ENCODE measurements at places on chromosomes 7 and 10.

DNA sequence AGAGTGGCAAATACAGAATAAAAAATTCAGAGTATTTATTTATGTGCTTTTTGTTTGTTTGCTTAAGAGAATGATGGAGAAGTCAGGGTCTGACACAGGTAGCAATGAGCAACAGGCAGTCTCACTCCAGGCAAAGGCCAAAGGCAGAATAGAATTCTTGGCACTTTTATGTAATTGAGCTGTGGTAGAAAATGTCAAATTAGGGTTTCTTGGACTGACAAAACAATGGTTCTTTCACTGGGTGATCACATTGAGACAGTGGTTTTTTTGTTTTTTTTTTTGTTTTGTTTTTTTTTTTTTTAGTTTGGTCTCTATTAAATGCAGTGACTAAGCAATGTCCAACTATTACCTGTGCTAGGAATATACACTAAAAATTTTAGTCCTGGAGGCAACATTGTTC is 27.4 kb downstream of the POM121L12 start:
- DNase-seq: no peak

DNA sequence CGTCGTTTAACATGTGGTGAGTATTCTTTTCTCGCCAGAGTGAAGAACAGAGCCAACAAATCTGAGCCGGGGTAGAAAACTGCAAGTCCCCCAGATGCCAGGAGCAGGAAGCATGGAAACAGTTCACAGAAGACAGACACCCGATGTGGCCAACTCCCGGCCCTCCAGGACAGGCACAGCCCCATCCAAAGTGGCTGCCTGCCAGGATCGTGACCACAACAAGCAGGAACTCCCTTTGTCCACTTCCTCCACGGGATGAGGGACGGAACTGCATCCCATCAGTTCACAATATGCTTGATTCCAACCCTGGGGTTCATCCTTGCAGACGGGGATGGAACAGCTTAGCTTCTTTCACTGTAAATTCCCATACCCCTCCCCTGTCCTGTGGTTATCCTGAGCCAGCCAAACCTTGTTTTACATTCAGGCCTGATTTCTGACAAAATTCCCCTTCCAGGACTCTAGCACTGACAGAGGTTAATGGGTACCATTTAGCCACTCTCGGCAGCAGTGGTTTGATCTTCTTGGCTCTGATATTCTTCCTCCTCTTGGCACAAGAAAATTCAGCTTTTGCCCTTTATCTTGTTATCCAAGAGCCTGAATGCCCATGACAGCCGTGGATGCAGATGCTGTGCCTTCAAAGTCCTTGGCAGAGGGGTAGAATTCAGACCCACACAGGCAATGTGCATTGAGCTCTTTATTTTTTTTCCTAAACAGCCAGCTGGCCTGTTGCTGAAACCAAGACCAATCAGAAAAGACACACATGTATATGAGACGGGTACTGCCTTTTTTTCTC is 105.5 kb upstream of the FAM204A start:
- DNase-seq: no peak

DNA sequence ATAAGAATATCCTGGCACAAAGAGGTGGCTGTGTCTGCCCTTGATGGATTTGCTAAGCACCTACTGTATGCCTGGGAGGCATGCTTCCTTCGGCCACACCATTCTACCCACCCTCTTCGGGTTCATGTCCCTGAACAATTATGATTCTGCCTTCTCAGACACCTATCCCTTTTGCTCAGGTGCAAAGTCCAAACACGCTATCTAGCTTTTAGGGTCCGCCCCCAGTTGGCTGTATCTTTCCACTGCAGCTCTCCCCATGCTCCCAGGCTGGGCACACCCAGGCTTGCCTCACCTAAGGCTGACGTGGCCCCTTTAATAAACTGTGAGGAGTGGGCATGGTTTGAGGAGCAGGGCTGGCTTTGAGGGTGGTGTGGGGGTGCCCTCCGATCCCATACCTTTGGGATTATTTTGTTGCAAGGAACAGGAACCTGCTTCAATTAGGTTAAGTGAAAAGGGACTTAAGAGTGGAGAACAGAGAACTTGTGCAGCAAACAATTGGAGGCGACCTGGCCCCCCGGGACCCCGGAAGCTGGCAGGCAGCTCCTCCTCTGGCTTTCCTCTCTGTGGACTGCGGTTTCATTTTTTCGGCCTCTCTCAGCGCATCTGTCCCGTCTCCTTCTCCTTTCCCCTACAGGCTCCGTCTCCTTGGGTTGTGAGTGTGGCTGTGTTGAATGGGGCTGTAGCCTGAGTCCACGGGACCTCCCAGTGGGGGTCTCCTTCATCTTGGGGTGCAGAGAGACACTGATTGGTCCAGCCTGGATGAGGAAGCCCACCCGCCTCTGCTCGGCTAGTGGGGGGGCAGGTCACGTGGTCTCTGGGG is 3.8 kb downstream of the CLIP2 start:
- DNase-seq: no peak

DNA sequence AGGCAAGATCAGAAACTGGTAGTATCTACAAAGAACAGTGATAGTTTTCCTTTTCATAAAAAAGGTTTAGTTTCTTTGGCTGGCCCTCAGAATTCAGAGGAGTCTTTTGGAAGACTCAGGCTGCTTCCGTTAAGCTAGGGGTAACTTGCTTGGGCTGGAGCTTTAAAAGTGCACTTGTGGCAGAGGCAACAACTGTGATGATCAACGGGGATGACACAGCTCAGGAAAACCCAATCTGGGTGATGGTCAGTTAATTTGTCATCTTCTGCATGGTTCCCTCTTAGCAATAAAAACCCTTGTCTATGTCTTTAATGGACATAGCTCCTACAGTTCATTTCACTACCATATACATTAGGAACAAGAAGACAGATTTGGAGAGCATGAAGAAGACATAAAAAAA is 46.7 kb downstream of the SGMS1 start:
- no peak for DNase-seq

GRCh38 chr10:110220398-110220797 is 13.0 kb downstream of the MXI1 start:
- DNase-seq: no peak

DNA sequence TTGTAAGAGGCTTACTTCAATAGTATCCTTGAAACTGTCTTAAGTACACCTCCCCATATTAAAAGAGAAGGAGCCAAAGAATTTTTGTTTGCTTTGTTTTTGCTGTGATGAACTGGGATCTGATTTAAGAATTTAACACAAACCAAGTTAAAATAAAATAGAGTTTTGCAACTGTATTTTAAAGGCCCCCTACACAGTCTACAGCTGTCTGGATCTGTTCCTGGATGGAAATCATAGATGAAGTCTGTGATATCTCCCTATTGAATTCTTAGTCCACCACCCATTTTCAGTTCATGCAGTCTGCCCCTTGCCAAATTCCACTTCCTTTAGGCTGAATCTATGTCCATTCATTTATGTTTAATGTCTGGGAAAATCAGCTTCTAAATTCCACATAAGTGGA is 169.8 kb upstream of the MEOX2 start:
- no peak for DNase-seq

GRCh38 chr10:129853562-129853903 is 110.5 kb downstream of the EBF3 start:
- DNase-seq: no peak

GRCh38 chr10:79344502-79345195 is 2.6 kb upstream of the PPIF start:
- no peak for DNase-seq

- DNase-seq: peak; percentile 66
These were observed 107.2 kb upstream of the TCF7L2 start for GRCh38 chr10:112842832-112843360.

DNA sequence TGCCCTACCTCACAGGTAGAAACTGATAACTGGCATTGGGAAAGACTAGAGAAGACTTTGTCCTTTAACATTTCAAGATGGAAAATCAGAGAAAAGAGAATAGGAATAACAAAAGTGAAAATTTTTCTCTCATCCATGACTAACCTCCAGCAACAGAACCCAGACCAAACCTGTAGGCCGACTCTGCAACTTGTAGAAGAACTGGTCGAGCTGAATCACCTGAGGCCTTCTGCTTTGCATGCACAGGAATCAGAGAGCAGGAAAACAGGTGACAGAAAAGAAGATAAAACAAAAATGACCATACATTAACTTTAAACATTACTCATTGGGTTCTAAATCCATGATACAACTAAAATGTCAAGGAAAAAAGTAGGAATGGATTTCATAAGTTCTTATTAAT is 137.1 kb downstream of the SLC25A13 start:
- DNase-seq: no peak

DNA sequence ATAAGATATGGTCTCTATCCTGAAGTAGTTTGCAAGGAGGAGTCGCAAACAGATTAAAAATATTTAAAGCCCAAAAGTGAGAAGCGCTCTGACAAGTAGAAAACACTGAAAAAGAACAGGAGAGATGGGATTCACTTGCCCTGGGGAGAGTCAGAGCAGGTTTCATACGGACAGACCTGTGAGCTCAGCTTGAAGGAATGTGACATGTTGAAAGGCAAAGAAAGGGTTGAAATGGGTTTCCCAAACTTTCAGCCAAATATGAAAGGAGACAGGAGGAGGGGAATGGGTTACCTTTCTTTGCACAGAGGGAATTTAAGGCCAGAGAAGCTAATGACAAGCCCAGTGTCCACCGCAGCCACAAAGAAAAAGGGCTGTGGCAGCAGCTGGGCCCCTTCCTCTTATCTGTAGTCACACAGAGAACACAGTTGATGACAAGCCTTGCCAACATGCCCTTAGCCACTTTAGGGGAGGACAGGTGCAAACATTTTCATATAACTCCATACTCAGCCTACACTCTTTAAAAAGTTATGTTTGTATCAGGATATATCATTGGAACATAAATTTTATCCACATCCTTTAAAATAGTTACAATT is 14.9 kb downstream of the HOXA1 start:
- DNase-seq: no peak

GRCh38 chr10:118723466-118723865 is 31.3 kb downstream of the CACUL1 start:
- no peak for DNase-seq

- peak; percentile 51 for DNase-seq
These were observed 577 bp downstream of the DNAJB9 start for GRCh38 chr7:108570146-108570755.

GRCh38 chr7:51316262-51316665 is 345 bp downstream of the COBL start:
- DNase-seq: no peak

- no peak for DNase-seq
These were observed 200.8 kb downstream of the ELMO1 start for GRCh38 chr7:37247861-37248260.

DNA sequence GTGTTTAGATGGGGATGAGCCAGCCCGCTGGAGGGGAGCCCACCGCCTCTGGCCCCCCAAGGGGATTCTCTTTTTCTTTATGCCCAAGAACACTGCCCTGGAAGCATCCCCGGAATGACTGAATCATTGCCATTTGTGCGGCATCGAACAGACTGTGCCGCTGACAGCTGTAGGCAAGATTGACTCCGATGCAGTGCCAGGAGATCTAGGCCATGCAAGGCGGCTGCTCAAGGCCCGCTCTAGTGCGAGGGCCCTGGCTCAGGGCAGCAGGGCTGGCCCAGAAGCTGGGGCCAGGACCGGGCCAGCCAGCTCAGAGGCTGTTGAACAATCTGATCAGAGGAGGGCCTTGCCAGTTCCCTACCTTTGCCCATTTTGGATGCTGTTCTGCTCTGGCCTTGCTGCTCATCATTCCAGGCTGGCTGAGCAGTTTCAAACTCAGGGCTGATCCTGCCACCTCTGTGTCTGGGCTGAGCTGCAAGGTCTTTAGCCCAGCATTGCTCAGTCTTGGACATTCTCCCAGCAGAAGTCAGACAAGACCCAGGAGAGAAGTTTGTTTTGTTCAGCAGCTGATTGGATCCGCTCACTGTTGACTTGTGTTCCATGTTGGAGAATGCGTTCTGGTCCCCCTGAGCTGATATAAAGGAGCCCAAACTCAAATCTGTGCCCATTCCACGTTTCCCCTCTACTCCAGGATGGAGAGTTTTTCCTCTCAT is 485.3 kb upstream of the GALNT17 start:
- no peak for DNase-seq

DNA sequence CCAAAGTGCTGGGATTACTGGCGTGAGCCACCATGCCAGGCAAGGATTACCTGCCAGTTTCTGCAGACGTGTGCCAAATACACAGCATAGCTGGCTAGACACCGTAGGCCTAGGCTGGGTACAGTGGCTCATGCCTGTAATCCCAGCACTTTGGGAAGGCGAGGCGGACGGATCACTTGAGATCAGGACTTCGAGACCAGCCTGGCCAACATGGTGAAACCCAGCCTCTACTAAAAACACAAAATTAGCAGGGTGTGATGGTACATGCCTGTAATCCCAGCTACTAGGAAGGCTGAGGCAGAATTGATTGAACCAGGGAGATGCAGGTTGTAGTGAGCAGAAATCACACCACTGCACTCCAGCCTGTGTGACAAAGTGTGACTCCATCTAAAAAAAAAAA is 868 bp downstream of the RFC2 start:
- DNase-seq: no peak

DNA sequence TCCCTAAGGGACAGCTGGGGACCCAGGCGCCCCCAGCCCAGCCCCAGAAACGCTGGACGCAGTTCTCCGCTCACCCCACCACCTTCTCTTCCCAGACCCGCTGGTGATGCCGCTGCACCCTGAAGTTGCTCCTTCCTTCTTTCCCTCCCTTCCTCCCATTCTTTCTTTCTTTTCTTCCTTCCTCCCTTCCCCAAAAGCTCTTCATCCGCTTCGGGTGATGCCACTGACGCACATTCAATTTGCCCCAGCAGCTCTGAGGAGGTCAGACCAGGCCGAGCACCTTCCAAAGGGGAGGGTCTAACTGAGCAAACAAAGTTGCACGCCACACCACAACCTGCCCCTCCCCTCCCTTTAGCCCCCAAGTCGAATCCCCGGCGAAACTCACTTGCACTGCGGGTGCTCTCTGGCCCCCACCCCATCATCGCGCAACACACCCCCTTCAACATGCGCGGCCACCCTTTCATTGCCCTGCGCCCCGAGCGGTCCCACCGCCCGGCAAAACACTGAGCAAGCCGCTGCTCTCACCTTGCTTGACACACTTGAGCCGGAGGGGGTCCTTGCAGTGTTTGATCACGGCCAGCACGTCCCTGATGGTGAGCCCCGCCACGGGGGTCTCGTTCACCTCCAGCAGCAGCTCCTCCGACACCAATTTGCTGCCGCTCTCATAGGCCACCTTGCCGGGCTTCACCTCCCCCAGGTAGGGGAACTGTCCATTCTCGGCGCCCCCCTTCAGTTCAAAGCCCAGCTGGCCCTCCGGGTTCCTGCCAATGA is 787 bp downstream of the MAGI2 start:
- DNase-seq: peak; percentile 46
